Stimulated activated CD4-positive, alpha-beta T cell treated with anti-CD3 and anti-CD28 coated beads, Interleukin-12 subunit alpha, Interleukin-12 subunit beta, amount 100 ng/mL, for 24 hours (primary cell): ENCODE measurements at places on chromosomes 7 and 10.

DNA sequence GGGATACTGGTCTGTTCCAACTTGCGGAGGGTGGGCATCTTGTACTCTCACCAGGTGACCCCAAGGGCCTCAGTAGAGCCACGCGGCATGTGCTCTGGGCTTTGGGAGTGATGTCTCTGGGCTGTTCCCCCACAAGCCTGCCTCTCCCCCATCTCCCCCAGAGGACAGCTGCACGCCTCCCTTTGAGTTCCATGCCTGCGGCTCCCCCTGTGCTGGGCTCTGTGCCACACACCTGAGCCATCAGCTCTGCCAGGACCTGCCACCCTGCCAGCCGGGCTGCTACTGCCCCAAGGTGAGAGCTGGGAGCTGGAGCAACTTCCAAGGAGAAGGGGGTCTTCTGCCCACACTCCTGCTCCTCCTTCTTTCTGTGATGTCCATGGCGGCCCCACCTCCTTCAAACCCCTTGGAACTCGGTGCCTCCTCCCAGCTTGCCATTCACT, 15.0 kb upstream of the ZNF862 start:
- no peak for DNase-seq

GRCh38 chr7:7867846-7868571, 100.6 kb upstream of the GLCCI1 start:
- DNase-seq = no peak

DNA sequence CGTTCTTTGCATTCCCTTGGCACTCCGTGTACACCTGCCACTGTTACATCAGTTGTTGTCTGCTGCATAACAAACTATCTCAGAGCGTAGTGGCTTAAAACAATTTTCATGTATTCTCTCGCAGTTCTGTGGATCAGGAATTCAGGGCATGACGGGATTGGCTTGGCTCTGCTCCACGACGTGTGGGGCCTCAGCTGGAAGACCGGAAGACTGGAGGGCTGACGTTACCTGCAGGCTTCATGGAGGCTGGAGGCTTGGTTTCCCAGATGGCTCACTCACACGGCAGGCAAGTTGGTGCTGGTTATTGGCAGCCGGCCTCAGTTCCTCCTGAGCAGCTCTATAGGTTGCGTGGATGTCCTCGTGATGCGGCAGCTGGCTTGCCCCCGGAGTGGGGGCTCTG, 25.5 kb downstream of the NYAP1 start:
- no peak for DNase-seq

GRCh38 chr7:55723621-55723941, 139.0 kb downstream of the SEPTIN14 start:
- no peak for DNase-seq

- no peak for DNase-seq
Observed at GRCh38 chr10:103870516-103870915, 15.1 kb upstream of the SH3PXD2A start.

- DNase-seq = no peak
Observed at GRCh38 chr7:30563326-30563942, 31.2 kb upstream of the GARS1 start.

GRCh38 chr10:101065481-101066145, 3.8 kb downstream of the KAZALD1 start:
- DNase-seq = no peak

DNA sequence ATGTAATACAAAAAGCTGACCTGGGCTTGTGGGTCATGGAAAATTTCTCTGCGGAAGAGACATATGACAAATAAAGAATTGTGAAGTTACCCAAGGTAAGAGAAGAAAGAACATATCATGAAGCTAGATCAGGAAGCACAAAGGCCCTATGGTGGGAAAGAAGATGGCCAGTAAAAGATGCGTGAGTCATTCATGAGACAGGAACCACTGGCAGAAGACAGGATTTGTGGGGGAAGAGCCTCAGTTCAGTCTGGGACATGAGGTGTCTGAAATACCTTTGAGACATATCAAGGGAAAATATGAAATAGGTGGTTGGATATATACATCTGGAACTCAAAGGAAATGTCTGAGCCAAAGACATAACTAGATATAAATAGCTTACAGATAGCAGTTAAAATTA, 27.7 kb upstream of the AMPH start:
- DNase-seq = no peak

GRCh38 chr10:71323407-71323806, 4.3 kb downstream of the SLC29A3 start:
- no peak for DNase-seq

- DNase-seq = no peak
Observed at GRCh38 chr7:44216521-44217222, 15.9 kb downstream of the YKT6 start.

DNA sequence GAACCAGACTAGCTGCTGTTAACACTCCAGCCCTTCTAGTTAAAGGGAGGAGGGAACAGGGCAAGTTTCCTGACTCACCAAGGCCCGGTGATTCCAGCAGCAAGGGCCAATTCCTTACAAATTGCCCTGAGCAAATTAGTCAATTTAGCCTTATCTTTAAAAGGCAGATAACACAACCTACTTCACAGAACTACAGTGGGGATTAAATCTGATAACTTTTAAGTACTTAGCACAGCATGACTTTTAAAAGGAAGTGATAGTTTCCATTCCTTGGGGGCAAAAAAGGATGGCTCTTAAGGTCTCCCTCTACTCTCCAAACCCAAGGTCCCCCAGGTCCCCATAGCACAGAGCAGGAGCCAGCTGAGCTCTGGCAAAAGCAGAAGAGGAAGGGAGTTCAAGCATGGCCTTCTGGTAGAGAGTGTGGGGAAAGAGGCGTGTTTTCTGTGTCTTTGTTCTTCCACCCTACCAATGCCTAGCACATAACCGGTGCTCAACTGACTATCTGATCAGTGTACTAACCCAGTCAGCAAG, 4.0 kb downstream of the CDCA7L start:
- DNase-seq = no peak

DNA sequence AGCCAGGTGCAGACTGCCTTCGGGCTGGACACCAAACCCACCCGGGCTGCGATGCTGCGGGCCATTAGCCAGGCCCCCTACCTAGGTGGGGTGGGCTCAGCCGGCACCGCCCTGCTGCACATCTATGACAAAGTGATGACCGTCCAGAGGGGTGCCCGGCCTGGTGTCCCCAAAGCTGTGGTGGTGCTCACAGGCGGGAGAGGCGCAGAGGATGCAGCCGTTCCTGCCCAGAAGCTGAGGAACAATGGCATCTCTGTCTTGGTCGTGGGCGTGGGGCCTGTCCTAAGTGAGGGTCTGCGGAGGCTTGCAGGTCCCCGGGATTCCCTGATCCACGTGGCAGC, 50.0 kb downstream of the VWA2 start:
- no peak for DNase-seq
